ENCODE measurements at places on chromosomes 7 and 10. TPM values are rescaled to one million over a fixed set of nuclear protein-coding genes. Genes with fewer than 3 reads are reported as not detected.

Gene ARPC1A
- 132 TPM for total RNA-seq

Gene ACTL6B
- not detected for total RNA-seq

Gene ADCYAP1R1
- total RNA-seq = not detected

Gene AGMO
- 0.35 TPM for total RNA-seq

Gene ZNF33A
- total RNA-seq = 4.9 TPM

Gene SPACDR
- total RNA-seq = 0.65 TPM

Gene ASAH2
- 0.38 TPM for total RNA-seq

Gene CDCA7L
- 15.5 TPM for total RNA-seq

Gene FAM25G
- not detected for total RNA-seq

Gene ZNF727
- total RNA-seq = not detected

Gene GHRHR
- not detected for total RNA-seq

Gene TBC1D12
- total RNA-seq = 5.9 TPM

Gene HMX3
- not detected for total RNA-seq

Gene MAP3K8
- 13.0 TPM for total RNA-seq

Gene CALY
- 0.69 TPM for total RNA-seq

Gene FAM24B
- 14.8 TPM for total RNA-seq

Gene CRYGN
- not detected for total RNA-seq

Gene PRPF18
- 20.2 TPM for total RNA-seq

Gene NT5C2
- total RNA-seq = 79.1 TPM

Gene SPDYE9
- total RNA-seq = not detected

Gene GATAD1
- 20.7 TPM for total RNA-seq

Gene DYDC2
- 0.13 TPM for total RNA-seq

Gene CFTR
- total RNA-seq = not detected

Gene LIPJ
- not detected for total RNA-seq

Gene PTN
- not detected for total RNA-seq

Gene CHST12
- 9.9 TPM for total RNA-seq

Gene MRM2
- 53.1 TPM for total RNA-seq

Measured in A549 treated with GW870086 at 1 μM for 4 hours (cell line).